ENCODE measurements at places on chromosomes 4 and X. TPM values are rescaled to one million over a fixed set of nuclear protein-coding genes. Genes with fewer than 3 reads are reported as not detected.

- no peaks in the 10 kb centered on the region for H3K36me3 ChIP-seq
- no peaks in the 10 kb centered on the region for H3K27me3 ChIP-seq
- no peaks in the 10 kb centered on the region for H3K4me1 ChIP-seq
These were observed 3.6 kb downstream of the TBCK start for GRCh38 chr4:106312377-106312776.

DNA sequence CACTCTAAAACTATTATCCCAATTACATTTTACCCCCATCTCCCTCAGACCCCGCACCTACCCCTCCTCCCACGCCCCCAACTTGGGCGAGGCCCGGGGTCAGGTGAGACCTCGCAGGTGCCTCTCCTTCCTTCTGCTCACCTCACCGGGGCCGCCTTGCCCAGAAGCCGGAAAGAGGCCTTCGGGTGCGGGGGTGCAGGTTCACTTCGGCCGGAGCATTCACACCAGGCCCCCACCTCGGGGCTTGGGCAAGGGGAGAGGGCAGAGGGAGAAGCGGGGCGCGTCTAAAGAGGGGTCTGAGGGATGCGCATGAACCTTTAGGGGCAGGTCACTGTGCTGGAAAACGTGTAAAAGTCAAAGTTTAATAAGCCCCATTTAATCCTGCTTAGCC is 427 bp downstream of the ZNF182 start:
- no peaks in the 10 kb centered on the region for H3K27me3 ChIP-seq
- H3K4me3 ChIP-seq, result peak overlapping the region; percentile 40
- H3K27ac ChIP-seq, result no peak overlapping the region
- no peaks in the 10 kb centered on the region for H3K4me1 ChIP-seq
- peak; percentile 26 for DNase-seq
- no peaks in the 10 kb centered on the region for H3K36me3 ChIP-seq

DNA sequence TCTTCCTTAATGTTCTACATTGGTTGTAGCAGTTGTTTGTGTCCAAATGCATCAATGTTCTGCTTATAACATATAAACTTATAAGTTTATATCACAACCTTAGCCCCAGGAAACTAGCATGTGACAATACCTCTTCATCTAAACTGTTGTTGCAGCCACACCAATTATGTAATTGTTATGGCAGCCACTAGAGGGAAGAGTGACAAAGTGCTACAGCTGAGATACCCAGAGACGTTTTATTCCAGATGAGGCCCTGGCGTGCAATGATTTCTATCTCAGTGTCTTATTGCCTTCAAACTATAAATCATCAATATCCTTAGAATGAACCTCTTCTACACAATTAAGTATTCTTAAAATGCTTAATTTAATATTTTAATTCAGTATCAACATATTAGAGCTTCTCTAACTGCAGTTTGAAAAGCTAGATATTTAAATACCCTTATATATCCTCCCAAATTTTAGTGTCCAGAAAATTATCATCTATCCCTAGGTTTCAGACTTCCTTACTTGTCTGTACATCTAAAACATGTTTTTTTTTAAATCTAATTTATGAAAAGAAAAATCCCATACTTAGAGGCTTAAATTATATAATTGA is 171.6 kb downstream of the PCDH10 start:
- no peak for DNase-seq
- no peaks in the 10 kb centered on the region for H3K36me3 ChIP-seq
- H3K4me1 ChIP-seq, result no peaks in the 10 kb centered on the region
- H3K27me3 ChIP-seq, result no peaks in the 10 kb centered on the region

GRCh38 chr4:123659730-123660129 is 263.1 kb downstream of the SPRY1 start:
- no peak overlapping the region for H3K27ac ChIP-seq
- no peak for DNase-seq
- H3K36me3 ChIP-seq, result no peaks in the 10 kb centered on the region
- H3K27me3 ChIP-seq, result no peaks in the 10 kb centered on the region

GRCh38 chrX:25241461-25241860 is 225.7 kb upstream of the ARX start:
- H3K36me3 ChIP-seq, result no peaks in the 10 kb centered on the region
- no peaks in the 10 kb centered on the region for H3K27me3 ChIP-seq

DNA sequence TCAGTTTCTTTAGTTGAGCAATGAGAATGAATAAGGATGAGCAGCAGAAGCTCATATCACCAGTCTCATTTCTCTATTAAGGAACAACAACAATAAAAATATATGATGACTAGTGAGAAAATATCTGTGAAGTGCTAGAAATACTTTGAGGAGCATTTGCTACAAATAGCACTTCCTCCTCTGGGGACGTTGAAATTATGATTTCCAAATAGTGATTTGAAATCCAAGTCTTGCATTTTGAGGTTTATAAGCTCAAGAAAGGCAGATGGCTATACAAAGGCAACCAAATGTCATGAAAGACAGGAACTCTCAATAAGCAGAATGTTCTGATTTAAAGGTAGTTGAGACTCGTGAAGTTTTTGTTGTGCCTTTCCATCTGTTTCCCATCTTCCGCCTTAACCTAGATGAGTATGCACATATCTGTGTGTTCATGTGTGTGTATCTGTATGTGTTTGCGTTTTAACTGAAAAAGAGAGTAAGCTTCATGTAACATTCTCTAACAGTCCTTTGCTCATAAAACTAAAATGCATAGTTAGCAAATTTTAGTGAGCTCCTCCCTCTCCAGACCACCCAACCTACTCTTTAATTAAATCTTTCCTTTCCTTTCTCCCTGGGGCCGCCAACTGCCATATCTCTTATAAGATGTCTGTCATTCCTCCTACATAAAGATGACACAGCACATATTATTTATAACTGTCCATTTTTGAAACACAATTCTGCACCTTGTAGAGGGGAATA is 222.6 kb upstream of the RASGEF1B start:
- DNase-seq, result no peak
- H3K27ac ChIP-seq, result no peak overlapping the region
- no peaks in the 10 kb centered on the region for H3K36me3 ChIP-seq
- no peak overlapping the region for H3K4me3 ChIP-seq
- no peaks in the 10 kb centered on the region for H3K27me3 ChIP-seq

- no peak overlapping the region for H3K4me3 ChIP-seq
- no peaks in the 10 kb centered on the region for H3K4me1 ChIP-seq
- H3K36me3 ChIP-seq, result no peaks in the 10 kb centered on the region
- no peaks in the 10 kb centered on the region for H3K27me3 ChIP-seq
These were observed 2.7 kb upstream of the ACOT9 start for GRCh38 chrX:23745786-23746185.

GRCh38 chr4:176011529-176011928 is 54.1 kb upstream of the WDR17 start:
- H3K4me3 ChIP-seq, result no peak overlapping the region
- H3K27ac ChIP-seq, result no peak overlapping the region
- no peak for DNase-seq
- H3K36me3 ChIP-seq, result no peaks in the 10 kb centered on the region
- H3K27me3 ChIP-seq, result no peaks in the 10 kb centered on the region

- H3K4me1 ChIP-seq, result no peaks in the 10 kb centered on the region
- no peaks in the 10 kb centered on the region for H3K36me3 ChIP-seq
- DNase-seq, result no peak
- H3K27ac ChIP-seq, result no peak overlapping the region
These were observed 43.0 kb upstream of the ARHGAP24 start for GRCh38 chr4:85431881-85432485.

DNA sequence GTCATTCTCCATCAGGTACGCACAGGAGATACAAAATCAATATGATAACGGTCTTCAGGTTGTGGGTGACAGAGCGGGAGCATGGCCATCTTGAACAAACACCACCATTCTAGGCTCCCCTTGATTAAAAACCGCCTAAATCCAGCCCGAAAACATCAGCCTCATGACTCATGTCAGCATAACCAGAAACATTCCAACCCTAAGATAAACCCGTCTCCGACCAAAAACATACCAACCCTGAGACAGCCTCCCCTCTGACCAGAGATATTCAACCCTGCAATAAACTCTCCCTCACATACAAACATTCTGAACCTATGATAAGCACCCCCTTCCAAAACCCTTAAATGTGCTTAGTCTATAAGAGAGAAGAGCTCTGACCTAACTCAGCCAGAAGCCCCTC is 157.9 kb downstream of the DHRSX start:
- H3K4me1 ChIP-seq, result no peaks in the 10 kb centered on the region
- H3K36me3 ChIP-seq, result no peaks in the 10 kb centered on the region
- no peak overlapping the region for H3K27ac ChIP-seq
- H3K27me3 ChIP-seq, result no peaks in the 10 kb centered on the region

DNA sequence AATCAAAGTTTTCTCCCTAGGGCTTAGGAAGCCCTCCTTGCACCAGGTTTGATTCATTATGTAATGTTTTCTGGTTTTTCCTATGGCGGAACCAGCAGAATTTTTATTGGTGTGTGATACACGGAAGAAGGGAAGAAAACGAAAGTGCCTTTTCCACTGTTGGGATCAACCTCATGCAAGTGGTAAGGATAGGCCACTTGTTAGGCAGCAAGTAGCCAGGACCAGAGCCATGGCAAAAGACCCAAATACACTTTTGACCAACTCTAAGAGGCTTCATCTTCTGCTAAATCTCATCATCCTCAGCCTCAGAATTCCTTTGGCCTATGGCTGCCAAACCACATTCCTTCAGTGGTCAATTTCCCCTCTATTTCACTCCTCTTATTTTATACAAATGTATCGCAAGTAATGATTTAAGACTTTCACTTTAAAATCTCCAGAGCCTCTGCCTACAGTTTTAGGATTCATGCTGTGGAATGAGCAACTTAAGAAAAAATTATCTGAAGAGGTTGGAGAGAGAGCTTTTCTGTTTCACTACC is 21.2 kb downstream of the PPAT start:
- peaks cover 4% of the 10 kb centered on the region for H3K4me1 ChIP-seq
- H3K4me3 ChIP-seq, result no peak overlapping the region
- H3K36me3 ChIP-seq, result no peaks in the 10 kb centered on the region
- no peaks in the 10 kb centered on the region for H3K27me3 ChIP-seq
- DNase-seq, result no peak
- H3K27ac ChIP-seq, result no peak overlapping the region

GRCh38 chr4:102390438-102390837 is 45.2 kb upstream of the SLC39A8 start:
- H3K36me3 ChIP-seq, result no peaks in the 10 kb centered on the region
- H3K27me3 ChIP-seq, result no peaks in the 10 kb centered on the region
- no peak overlapping the region for H3K4me3 ChIP-seq
- H3K27ac ChIP-seq, result no peak overlapping the region
- H3K4me1 ChIP-seq, result no peaks in the 10 kb centered on the region
- DNase-seq, result no peak

ERAS gene
- not detected for total RNA-seq

ADH7 gene
- not detected for total RNA-seq

Measured in colonic mucosa (tissue), 4 donors.